ENCODE measurements at places on chromosomes 2 and 18. TPM values are rescaled to one million over a fixed set of nuclear protein-coding genes. Genes with fewer than 3 reads are reported as not detected.

Gene LNPK
- 12.7 TPM for total RNA-seq

DNA sequence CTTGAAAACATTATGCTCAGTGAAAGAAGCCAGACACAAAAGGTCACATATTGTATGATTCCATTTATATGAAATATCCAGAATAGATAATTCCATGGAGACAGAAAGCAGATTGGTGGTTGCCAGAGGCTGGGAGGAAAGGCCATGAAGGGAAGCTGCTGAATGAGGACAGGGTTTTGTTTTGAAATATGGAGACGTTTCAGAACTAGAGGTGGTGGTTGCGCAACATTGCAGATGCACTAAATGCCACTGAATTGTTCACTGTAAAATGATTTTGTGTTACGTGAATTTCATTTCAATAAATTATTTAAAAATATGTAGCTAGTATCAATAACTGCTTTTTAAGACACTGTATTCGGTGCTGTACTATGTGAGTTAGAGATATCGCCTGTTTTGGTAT lies 101.7 kb upstream of the ZNF236 start:
- H3K36me3 ChIP-seq, result no peaks in the 10 kb centered on the region
- no peak overlapping the region for H3K27ac ChIP-seq
- H3K4me3 ChIP-seq, result peak overlapping the region; percentile 29
- peaks cover 54% of the 10 kb centered on the region for H3K4me1 ChIP-seq

- no peak for DNase-seq
- no peaks in the 10 kb centered on the region for H3K36me3 ChIP-seq
- no peak overlapping the region for H3K4me3 ChIP-seq
- H3K27me3 ChIP-seq, result no peaks in the 10 kb centered on the region
- H3K4me1 ChIP-seq, result no peaks in the 10 kb centered on the region
These were observed 413.6 kb downstream of the CDH2 start for GRCh38 chr18:27763341-27763740.

DNA sequence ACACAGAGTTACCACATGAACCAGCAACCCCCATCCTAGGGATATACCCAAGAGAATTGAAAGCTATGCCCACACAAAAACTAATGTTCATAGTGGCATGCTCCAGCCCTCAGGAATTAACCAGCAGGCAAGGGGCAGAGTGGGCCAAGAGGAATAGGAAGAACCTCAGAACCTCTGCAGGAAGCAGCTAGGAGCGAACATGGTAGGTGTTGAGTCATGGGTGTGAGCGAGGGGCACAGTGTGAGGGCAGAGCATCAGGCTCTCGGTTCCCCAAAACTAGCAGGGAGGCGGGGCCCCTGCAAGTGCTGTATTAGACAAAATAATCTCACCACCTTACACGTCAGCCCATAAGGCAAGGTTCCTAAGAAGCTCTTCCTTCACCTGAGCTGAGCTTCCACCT lies 5.6 kb upstream of the RUFY4 start:
- no peak overlapping the region for H3K27ac ChIP-seq
- peaks cover 8% of the 10 kb centered on the region for H3K27me3 ChIP-seq
- no peak overlapping the region for H3K4me3 ChIP-seq
- peaks cover 2% of the 10 kb centered on the region for H3K4me1 ChIP-seq
- no peak for DNase-seq
- no peaks in the 10 kb centered on the region for H3K36me3 ChIP-seq

DNA sequence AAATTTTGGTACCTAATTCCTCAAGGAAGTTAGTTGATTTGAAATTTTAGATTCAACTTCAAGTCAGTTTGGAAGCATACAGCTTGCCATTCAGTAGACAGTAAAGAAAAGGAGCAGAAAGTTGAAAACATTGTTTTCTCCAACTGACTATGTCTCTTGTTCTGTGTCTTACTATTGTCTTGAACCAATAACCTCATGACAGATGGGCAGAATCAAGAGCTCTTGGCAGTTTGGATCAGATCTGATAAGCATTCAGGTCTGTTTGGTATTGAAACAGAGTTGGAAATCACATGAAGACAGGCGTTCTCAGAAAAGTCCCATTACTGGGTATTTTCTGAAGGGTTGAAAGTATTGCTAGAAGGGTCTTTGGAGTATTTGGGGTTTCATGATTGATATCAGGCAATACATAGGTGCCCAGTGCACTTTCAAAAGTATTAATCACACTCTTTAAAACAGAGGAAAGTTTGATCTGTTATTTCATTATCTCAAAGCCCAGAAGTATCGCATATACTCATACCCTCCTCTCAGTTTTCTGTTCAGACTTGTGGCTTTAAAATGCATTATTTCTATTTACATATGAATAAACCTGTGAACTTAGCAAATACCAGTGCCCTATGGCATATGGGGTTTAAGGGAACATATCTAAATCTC lies 428.4 kb upstream of the ZEB2 start:
- H3K4me3 ChIP-seq, result no peak overlapping the region
- no peaks in the 10 kb centered on the region for H3K36me3 ChIP-seq
- no peak overlapping the region for H3K27ac ChIP-seq
- H3K4me1 ChIP-seq, result no peaks in the 10 kb centered on the region

DNA sequence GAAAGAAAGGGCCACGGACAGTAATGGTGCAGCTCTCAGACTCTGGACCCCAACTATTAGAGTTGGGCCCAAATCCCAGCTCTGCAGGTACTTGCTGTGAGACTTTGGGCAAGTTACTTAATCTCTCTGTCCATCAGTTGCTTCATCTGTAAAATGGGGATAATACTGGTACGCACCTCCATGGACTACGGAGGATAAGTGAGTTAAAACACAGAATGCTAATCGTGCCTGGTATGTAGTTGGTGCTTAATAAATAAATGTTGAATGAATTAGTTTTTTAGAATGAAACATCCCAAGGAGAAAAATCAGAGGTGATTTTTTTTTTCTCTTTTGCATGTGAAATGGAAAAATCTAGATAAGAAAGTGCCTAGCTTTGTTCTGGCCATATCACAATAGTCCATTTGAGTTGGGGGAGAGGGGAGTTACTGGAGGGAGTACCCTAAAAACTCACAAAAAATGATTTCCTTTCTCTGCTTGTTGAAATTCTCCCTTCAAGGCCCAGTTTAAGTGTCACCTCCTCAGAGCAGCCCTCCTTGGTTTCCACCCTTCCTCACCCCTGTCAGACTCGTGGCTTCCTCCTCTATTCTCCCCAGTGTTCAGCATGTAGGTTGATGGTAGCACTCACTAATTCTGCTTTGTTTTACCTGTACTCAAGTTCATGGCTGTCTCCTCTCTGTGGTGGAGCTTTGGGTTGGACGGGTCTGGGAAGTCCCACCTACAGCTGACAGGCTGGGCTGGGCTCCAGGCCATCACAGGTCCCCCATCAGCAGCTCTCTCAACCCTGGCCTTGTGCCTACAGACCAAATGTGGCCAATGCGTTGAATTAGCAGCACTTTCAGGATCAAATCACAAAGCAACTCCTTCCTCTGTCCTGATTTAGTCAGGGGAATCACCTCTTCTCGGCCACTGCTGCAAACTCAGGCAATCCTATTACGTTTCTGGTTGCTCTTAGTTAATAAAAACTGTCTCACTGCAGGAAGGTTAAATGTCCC lies 92.8 kb upstream of the TAF1B start:
- no peaks in the 10 kb centered on the region for H3K27me3 ChIP-seq
- peaks cover 43% of the 10 kb centered on the region for H3K4me1 ChIP-seq
- DNase-seq, result no peak
- H3K27ac ChIP-seq, result no peak overlapping the region
- no peaks in the 10 kb centered on the region for H3K36me3 ChIP-seq

Gene IL36A
- not detected for total RNA-seq

All from CD4-positive, alpha-beta T cell (primary cell).